Uterus (tissue), 4 donors: ENCODE measurements at places on chromosomes 6 and 20. TPM values are rescaled to one million over a fixed set of nuclear protein-coding genes. Genes with fewer than 3 reads are reported as not detected.
A peak's percentile ranks its signal among the peaks of the same experiment; 100 is the strongest.

SYCP2L gene
- total RNA-seq, result not detected

PDE10A gene
- total RNA-seq, result 13.0 TPM

SPATA25 gene
- total RNA-seq, result 16.2 TPM

GFRAL gene
- not detected for total RNA-seq

IL17F gene
- not detected for total RNA-seq

SMIM28 gene
- total RNA-seq, result not detected

- no peak overlapping the region for H3K27ac ChIP-seq
- H3K36me3 ChIP-seq, result no peaks in the 10 kb centered on the region
- peak overlapping the region; percentile 23 for H3K4me3 ChIP-seq
- no peak for DNase-seq
- peaks cover 21% of the 10 kb centered on the region for H3K27me3 ChIP-seq
Observed at GRCh38 chr6:27494987-27495385, 22.1 kb upstream of the ZNF184 start.

DNA sequence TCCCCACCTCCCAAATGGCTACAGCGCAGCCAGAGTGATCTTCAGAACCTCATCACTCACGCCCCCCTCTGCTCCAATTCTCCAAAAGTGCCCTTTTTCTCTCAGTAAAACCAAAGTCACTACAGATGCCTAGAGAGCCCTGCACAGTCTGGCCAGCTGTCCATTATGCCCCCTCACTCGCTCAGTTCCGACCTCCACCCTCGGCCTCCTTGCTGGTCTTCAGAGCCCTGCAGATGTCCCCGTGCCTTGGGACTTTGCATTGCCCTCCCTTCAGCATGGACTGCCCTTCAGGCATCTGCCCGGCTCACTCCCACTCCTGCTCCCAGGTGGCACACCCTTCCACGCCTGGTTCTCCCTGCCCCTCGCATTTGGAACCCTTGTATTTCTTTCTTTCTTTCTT is 1.1 kb upstream of the RAET1E start:
- no peak overlapping the region for H3K27ac ChIP-seq
- H3K36me3 ChIP-seq, result no peaks in the 10 kb centered on the region
- H3K27me3 ChIP-seq, result no peaks in the 10 kb centered on the region
- H3K4me1 ChIP-seq, result no peaks in the 10 kb centered on the region
- H3K4me3 ChIP-seq, result no peak overlapping the region

DNA sequence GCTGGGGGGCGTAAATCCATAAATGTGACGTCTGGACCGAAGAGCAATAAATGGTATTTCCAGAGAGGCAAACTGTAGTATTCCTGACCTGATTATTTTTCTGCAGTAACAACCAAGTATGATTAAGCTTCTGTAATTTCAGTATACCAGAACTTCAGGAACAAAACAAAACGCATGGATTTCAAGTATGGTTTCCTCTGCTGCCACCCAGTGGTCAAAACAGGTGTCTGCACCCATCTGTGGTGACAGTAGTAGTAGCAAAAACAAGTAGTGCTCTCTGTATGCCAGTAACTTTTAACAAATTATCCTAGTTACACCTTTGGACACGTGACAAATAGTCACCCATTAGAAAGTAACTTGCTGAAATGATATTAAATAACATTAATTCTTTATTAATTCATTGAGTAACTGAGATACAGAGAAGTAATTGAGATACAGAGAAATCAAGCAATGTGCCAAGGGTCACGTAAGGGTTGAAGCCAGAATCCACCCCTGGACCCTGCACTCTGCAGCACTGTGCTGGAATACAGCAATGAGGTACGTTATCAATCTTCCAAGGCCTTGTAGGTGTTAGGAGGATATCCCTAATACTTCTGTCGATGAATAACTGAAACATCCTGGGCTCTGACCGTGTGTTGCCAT is 7.9 kb downstream of the CALHM4 start:
- no peaks in the 10 kb centered on the region for H3K27me3 ChIP-seq
- no peak overlapping the region for H3K27ac ChIP-seq
- DNase-seq, result peak; percentile 82
- H3K4me1 ChIP-seq, result no peaks in the 10 kb centered on the region
- no peaks in the 10 kb centered on the region for H3K36me3 ChIP-seq

DNA sequence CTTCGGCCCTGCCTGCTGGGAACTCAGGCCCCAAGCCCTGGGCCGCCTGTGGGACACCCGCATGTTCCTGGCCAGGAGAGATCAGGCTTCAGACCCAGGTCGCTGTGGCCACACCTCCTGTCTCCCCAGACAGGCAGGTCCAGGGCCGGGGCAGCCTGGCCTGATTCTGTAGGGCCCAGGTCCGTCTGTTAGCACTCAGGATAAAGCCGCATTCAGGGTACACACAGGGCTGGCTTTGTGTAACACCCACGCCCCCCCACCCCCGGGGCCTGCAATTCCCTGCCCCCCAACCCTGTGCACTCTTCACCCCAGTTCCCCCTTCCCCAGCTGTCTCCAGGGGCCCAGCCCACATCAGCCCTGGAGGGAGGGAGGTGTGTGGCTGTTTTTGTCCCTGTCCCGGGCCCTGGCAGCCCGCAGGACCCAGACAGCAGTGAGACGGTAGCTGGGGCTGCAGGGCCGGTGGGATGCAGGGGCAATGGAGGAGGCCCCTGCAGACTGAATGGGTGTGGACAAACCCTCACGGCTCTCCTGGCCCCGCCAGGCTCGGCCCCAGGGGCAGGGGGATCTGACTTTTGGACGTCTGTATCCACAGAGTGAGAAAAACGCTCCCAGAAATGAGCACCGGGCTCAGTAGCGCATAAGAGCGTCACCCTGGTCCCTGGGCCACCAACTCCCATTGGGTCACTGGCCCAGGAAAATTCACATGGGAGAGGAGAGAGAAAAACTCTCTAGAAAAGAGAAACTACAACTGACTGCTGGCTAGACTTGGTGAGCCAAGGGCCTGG is 42.4 kb upstream of the ZBP1 start:
- H3K27me3 ChIP-seq, result no peaks in the 10 kb centered on the region
- DNase-seq, result peak; percentile 15
- no peak overlapping the region for H3K4me3 ChIP-seq
- peak overlapping the region; percentile 15 for H3K27ac ChIP-seq
- peaks cover 8% of the 10 kb centered on the region for H3K4me1 ChIP-seq

DNA sequence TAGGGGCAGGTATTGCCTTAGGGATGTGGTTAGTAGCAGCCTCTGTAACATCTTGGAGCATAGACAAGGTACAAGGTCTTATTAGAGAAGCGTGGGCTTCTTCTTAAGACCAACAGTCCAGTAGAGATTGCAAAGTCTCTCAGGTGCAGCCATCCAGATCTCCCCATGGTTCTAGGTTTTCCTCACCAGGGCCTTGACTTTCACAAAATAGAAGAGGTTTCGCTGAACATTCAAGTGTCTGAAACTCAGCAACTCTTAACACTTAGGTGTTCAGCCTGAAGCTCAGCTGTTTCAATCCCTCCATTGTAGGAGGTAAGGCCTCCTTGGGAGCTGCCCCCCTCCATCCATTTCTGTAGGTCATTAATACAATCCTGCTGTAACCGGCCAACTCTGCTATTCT is 44.4 kb downstream of the GOPC start:
- H3K27ac ChIP-seq, result no peak overlapping the region
- H3K4me3 ChIP-seq, result no peak overlapping the region
- H3K36me3 ChIP-seq, result no peaks in the 10 kb centered on the region
- DNase-seq, result no peak
- no peaks in the 10 kb centered on the region for H3K4me1 ChIP-seq
- no peaks in the 10 kb centered on the region for H3K27me3 ChIP-seq

GRCh38 chr6:135054226-135054568 is 425 bp downstream of the HBS1L start:
- H3K36me3 ChIP-seq, result no peaks in the 10 kb centered on the region
- peak overlapping the region; percentile 61 for H3K4me3 ChIP-seq
- no peaks in the 10 kb centered on the region for H3K27me3 ChIP-seq

DNA sequence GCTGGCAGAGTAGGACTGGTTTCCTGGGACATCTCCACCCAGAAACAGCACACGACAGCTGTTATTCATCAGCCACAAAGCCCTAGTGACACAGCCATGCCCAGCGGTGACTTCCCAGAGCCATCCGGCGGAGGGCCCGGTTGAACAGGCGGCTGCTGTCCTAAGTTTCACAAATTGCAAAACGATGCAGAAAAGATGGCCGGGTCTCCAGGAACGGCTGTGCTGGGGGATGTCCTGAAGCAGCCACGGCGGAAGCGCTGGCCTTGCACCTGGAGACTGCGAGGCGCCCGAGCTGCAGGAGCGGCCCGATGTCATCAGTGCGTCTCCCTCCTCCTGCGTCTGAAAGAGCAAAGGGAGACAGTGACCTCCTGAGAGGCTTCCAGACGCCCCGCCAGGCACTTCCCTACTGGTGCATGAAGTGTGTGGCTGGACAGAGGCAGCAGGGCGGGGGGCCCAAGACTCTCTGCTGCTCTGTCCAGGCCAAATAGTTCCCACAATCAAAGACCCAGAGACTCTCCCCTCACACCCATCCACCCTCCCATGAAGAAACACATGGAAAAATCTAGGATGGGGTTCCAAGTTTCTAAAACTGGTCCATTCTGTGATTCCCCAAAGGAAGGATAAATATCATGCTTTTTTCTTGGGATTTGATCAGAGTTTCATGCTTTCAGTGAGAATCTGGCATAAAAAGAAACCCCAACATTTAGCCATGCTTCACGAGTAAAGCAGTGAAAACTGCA is 44.0 kb downstream of the SSR1 start:
- H3K4me1 ChIP-seq, result no peaks in the 10 kb centered on the region
- DNase-seq, result no peak
- no peak overlapping the region for H3K27ac ChIP-seq
- H3K36me3 ChIP-seq, result no peaks in the 10 kb centered on the region
- H3K27me3 ChIP-seq, result no peaks in the 10 kb centered on the region
- H3K4me3 ChIP-seq, result no peak overlapping the region

- H3K27me3 ChIP-seq, result no peaks in the 10 kb centered on the region
- no peaks in the 10 kb centered on the region for H3K4me1 ChIP-seq
- H3K27ac ChIP-seq, result no peak overlapping the region
- H3K36me3 ChIP-seq, result no peaks in the 10 kb centered on the region
- no peak overlapping the region for H3K4me3 ChIP-seq
Observed at GRCh38 chr20:47818996-47819609, 33.8 kb upstream of the SULF2 start.

DNA sequence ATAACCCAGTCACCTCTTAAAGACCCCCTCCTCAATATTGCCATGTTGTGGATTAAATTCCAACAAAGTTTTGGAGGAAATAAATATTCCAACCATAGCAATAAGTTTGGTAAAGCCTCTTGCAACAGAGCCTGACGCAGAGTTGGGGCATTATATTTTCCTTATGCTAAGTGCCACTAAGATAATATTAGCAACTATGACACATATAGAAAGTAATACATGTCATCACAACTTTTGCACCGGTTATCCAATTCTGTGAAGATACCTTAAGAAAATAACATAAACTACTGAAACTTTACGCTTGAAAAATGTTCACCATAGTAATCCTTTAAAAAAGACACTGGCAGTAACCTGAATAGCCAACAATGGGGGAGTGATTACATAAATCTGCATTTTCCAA is 52.2 kb upstream of the TRERF1 start:
- no peaks in the 10 kb centered on the region for H3K27me3 ChIP-seq
- no peak overlapping the region for H3K27ac ChIP-seq

DNA sequence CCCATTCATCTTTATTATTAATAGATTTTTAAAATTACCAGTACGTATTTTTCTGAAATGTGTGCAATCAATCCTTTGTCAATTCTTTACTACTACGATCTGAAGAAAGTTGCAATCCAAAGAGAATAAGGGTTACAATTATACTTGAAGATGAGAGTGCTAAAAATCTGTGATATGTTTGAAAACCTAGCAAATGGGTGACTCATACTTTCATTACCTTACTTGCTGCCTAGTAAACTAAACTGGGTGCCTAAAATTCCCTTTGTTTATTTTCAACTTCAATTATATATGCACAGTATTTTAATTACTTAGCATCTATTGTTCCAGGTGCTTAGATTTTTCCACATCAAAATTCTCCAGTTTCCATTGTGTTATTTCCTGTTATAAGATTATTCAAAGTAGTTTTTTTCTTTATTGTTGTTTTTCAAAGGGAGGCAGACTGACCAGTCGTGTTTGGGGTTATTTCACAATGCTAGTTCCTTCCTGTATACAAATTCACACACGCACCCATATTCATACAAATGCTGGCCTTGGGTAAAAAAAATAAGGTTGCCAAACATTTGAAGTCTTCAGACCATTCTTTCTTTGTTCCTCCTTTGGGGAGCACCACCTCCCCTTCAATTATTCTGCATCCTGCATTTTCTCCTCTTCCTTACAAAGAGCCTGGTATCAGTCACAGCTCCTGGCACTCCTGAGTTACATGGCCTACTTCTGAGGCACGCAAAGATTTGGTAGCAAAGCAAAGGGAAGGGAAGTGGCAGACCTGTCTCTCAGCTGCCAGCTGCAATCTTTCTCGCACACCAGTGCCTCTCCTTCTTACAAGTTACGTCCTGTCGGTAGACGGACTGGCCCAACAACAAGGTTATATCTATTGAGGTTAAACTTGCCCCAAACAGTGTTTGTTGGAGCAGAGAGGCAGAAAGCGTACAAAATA is 16.2 kb upstream of the FAM135A start:
- H3K36me3 ChIP-seq, result no peaks in the 10 kb centered on the region
- H3K4me1 ChIP-seq, result no peaks in the 10 kb centered on the region
- no peak overlapping the region for H3K27ac ChIP-seq
- no peaks in the 10 kb centered on the region for H3K27me3 ChIP-seq
- DNase-seq, result no peak

DNA sequence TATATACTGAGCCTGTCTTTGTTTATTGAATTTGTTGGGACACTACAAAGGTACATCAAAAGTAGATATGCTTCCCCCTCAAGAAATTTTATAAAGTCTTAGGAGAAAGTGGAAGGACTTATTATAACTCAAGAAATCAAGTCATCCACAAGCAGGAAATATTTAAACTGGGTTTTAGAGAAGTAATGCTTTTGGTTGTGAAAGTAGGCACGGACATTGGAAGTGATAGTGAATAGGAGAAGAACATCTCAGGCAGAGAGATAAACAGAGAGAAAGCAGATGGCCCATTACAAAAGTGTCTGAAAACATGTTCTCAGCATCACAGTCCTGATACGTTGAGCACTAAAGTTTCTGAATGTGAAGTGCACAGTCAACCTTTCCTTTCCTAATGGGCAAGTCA is 415.6 kb upstream of the RNF217 start:
- no peak for DNase-seq
- no peaks in the 10 kb centered on the region for H3K36me3 ChIP-seq
- H3K27me3 ChIP-seq, result no peaks in the 10 kb centered on the region
- no peak overlapping the region for H3K4me3 ChIP-seq
- H3K27ac ChIP-seq, result no peak overlapping the region

DNA sequence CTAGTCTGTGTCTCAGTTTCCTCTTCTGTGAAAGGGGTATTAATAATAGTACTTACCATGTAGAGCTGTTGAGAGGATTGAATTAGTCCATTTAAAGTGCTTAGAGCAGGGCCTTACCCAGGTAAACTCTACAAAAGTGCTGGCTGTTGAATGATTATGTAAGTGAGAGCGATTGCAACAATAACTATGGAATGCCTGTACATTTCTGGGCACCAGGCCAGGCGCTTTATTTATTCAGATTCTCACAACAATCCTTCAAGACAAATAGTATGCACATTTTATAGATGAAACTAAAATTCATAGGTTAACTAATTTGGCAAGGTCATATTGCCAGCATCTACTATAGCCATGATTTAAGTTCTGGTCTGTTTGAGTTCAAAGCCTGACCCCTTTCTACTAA is 78.3 kb upstream of the MMS22L start:
- no peak for DNase-seq
- H3K36me3 ChIP-seq, result no peaks in the 10 kb centered on the region
- no peak overlapping the region for H3K27ac ChIP-seq
- no peak overlapping the region for H3K4me3 ChIP-seq
- H3K27me3 ChIP-seq, result no peaks in the 10 kb centered on the region
